ENCODE measurements at places on chromosomes 3 and 15.

GRCh38 chr15:41445399-41445798 lies 28.5 kb downstream of the RTF1 start:
- DNase-seq: no peak

DNA sequence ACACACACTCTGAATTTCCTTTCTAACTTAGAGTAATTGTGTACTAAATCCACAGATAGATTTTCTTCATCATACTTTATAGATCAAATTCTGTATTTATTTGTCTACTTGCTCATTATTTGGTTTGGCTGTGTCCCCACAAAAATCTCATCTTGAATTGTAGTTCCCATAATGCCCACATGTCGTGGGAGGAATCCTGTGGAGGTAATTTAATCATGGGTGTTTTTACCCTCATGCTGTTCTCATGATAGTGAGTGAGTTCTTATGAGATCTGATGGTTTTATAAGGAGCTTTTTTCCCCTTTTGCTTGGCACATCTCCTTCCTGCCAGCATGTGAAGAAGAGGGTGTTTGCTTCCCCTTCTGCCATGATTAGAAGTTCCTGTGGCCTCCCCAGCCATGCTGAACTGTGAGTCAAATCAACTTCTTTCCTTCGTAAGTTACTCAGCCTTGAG lies 198.3 kb upstream of the TGFBR2 start:
- DNase-seq: peak; percentile 5

DNA sequence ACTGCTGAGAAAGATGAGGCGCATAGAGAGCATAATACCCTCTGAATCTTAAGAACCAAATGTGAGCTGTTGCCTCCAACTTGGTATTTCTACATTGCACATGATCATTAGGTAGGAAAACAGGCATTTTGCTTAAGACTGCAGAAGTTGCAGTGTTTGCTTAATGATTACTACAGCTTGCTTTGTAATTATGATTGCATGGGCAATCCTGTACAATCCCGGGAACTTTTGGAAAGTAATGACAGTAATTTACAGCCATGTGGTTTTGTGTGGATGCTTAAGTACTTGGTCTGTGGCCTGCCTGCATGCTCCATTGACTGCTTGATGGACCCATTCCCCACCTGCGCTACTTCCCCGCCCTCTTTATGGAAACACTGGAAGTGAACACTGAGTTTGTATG lies 301.1 kb downstream of the DIPK2A start:
- DNase-seq: no peak

- no peak for DNase-seq
These were observed 54.9 kb downstream of the OCA2 start for GRCh38 chr15:28044121-28044672.

GRCh38 chr15:23422946-23423708 lies 23.9 kb downstream of the GOLGA6L2 start:
- no peak for DNase-seq

- no peak for DNase-seq
These were observed 52.9 kb downstream of the PGBD4 start for GRCh38 chr15:34154725-34155204.

GRCh38 chr3:27596334-27596841 lies 112.2 kb upstream of the SLC4A7 start:
- peak; percentile 62 for DNase-seq

- DNase-seq: peak; percentile 60
These were observed 766.8 kb downstream of the TBL1XR1 start for GRCh38 chr3:176430244-176431037.

- DNase-seq: peak; percentile 79
These were observed 78.3 kb upstream of the CDIN1 start for GRCh38 chr15:36501063-36501678.

- no peak for DNase-seq
These were observed 236.6 kb downstream of the KCNH8 start for GRCh38 chr3:19384868-19385267.

DNA sequence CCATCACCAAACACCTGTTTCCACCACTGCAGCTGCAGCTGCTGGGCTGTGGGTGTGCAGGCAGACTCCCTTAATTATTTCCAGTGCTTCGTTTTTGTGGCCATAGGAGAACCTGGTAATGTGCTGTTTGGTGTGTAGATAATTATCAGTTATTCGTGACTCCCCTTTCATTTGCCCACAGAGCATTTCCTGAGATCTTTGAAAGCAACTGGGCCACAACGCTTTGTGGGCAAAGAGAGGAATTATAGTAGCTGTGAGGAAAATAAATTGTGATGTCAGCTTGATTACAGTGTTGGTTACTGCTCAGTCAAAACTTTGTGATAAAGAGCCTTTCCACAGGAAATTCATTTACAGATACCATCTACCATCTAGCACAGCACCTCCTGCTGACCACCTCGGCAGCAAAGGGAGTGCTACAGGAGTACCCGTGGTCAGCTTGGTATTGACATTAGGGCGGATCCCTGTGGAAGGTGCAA lies 193.3 kb upstream of the SLCO3A1 start:
- no peak for DNase-seq

GRCh38 chr3:157058392-157059071 lies 101.4 kb downstream of the CCNL1 start:
- no peak for DNase-seq

- no peak for DNase-seq
These were observed 148.0 kb upstream of the NR2E3 start for GRCh38 chr15:71662306-71662705.

- DNase-seq: peak; percentile 68
These were observed 18.3 kb downstream of the FBXO22 start for GRCh38 chr15:75921732-75922703.

- DNase-seq: no peak
These were observed 577 bp downstream of the CHD2 start for GRCh38 chr15:92900731-92901071.

GRCh38 chr15:61195116-61196002 lies 33.7 kb downstream of the RORA start:
- peak; percentile 60 for DNase-seq

GRCh38 chr3:9552252-9552999 lies 1.2 kb downstream of the LHFPL4 start:
- DNase-seq: no peak

GRCh38 chr3:95468331-95468730 lies 1346.1 kb upstream of the EPHA6 start:
- DNase-seq: no peak

DNA sequence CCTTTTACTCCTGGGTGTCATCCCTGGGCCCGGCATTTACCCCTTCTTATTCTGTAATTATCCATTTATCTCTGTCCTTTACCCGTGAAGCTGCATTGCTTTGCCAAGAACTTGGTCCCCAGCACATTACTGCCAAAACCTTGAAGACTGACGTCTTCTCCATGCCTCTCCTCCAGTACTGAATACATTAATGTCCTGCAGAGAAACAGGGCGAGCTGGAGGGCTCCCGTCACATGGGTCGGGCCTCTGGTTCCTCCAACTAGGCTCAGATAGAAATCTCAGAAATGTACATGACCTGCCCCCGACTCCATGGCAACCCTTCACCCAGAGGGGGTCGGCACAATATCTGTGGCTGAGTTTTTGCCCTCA lies 445 bp downstream of the EFCAB12 start:
- no peak for DNase-seq

GRCh38 chr3:155015776-155016436 lies 64.2 kb upstream of the MME start:
- no peak for DNase-seq

DNA sequence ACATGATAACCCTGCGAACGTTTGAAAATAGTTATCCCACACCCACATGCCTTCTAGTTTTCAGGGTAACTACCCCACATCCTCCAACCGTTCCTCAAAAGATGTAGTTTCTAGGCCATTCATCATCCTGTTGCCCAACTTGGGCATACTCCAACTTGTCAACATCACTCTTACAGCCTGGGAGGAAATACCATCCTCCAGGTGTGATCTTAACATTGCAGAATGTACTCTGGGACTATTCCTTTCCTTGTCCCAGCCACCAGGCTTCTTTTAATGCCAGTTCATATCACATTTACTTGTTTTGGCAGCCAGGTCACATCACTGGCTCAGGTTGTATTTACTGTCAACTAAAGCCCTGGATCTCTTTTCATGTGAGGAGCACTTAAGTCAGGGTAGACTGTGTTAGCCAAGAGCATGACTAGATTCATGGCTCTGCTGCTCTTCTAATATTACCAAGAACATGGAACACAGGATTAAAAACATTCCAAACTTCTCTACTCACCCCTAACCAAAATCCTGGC lies 4.0 kb upstream of the DENND6A start:
- DNase-seq: no peak

DNA sequence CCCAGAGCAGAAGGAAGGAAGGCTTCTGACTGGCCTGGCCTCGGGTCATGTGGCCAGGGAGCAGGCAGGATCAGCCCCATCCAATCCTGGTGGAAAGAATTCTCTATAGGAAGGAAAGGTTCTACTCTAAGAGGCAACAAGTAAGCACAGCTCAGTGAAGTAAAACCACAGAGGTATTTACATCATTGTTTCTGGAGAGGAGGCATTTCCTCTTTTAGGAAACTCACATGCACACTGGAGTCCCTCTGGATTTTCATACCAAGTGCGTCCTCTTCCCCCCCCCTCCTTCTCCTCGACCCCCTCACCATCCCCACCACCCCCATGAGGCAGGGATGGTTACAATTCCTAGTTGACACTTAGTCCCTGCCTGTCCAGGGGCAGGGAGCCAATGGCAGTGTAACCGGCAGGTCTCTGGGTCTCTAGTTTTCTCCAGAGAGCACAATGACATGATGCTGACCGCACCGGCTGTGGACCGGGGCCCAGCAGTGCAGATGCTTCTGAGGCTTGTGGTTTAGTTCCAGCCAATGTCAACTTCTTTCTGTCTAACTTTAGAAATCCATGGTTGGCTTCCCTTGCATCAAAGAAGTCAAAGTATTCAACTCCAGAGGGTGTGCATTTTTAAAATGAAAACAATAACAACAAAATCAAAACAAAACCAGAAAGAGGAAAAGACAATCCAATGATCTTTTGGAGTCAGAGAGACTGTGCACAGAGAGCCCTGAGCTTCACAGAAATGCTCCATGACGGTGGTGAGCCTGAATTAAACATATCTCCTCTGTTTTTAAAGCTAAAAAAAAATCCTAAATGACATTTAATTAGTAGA lies 230.3 kb upstream of the TLE3 start:
- DNase-seq: peak; percentile 40

GRCh38 chr15:61518191-61518950 lies 289.3 kb upstream of the RORA start:
- no peak for DNase-seq

- DNase-seq: peak; percentile 33
These were observed at the start of gene SFMBT1 for GRCh38 chr3:53045518-53046170. Gene SFMBT1, minus strand, starts transcription at chr3:53046073. Its CDS starts 76,945 bp downstream, at chr3:52969128.

DNA sequence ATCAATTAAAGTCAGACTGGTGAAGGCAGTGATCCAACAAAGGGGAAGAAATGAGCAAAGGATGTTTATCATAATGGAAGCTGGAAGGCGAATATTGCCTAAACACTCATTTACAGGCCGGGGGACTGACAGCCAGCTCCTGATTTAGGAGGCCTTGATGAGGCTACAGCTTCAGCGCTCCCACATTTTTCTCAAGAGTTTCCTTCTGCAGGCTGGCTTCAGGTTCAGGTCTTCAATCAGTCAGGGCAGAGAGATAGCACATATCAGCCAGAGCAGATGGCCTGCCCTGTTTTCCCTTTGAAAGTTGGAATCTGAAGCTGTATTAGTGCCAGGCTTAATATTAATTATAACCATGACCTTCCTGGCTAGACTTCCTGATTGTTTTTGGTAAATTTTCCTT lies 218.9 kb downstream of the SV2B start:
- no peak for DNase-seq

DNA sequence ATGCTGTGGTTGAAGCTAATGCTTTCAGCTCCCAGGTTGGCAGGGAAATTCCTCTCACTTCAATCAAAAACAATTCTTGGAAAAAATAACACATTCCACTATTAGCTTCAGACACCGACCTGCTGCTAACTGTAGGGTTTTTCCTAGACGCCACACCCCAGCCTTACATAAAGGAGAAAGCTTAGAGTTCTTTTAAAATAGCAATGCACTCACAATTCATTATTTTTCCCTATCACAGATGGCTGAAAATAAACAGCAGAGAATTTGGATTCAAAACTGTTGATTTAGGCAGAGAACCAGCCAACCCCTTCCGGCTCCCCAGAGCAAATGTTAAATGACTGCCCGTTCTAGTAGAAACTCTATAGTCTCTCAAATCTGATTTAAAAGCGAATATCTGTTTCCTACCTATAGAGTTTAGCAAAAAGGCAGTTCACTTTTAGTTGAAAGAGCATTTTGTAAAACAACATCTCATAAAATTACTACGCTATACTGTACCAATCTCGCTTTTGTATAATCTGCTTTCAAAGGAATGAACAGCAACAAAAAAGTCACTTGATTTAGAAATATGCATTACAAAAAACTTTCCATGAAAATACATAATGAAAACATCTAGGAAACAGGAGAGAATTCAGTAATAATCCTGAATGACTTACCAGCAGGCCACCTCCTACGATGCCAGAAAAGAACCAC lies 586 bp downstream of the TM4SF1 start:
- no peak for DNase-seq

Data from NAMALWA (cell line).